AML-193 (cell line): ENCODE measurements at places on chromosomes 7 and 10.

GRCh38 chr10:45454859-45455258 lies 80.8 kb downstream of the ALOX5 start:
- no peak for DNase-seq

GRCh38 chr7:19322002-19322401 lies 176.8 kb upstream of the FERD3L start:
- no peak for DNase-seq

DNA sequence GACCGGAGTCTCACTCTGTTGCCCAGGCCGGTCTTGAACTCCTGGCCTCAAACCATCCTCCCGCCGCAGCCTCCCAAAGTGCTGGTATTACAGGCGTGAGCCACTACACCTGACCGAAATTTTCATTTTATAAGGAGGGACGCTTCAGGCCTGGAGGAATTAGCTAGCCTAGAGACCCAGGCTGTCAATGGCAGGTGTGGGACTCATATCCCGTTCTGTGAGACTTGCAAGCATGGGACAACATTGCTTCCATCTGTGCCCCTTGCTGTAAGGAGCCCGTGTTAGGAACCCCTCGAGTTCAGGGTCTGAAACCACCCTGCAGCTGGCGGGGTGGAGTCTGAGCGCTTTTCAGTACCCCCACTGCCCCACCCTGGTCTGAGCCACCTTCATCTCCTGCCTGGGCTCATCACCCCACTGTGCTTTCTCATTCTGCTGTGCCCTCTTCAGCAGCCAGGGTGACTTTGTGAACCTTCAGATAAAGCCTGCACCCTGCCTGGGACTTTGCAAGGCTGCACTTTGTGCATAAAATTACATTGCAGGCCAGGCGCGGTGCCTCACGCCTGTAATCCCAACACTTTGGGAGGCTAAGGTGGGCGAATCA lies 1.3 kb upstream of the DAGLB start:
- no peak for DNase-seq

- no peak for DNase-seq
Measured at GRCh38 chr7:40721342-40721949, 586.6 kb downstream of the SUGCT start.

GRCh38 chr7:128247108-128247507 lies 6.0 kb downstream of the LEP start:
- no peak for DNase-seq
